ENCODE measurements at places on chromosomes 12 and 14.

DNA sequence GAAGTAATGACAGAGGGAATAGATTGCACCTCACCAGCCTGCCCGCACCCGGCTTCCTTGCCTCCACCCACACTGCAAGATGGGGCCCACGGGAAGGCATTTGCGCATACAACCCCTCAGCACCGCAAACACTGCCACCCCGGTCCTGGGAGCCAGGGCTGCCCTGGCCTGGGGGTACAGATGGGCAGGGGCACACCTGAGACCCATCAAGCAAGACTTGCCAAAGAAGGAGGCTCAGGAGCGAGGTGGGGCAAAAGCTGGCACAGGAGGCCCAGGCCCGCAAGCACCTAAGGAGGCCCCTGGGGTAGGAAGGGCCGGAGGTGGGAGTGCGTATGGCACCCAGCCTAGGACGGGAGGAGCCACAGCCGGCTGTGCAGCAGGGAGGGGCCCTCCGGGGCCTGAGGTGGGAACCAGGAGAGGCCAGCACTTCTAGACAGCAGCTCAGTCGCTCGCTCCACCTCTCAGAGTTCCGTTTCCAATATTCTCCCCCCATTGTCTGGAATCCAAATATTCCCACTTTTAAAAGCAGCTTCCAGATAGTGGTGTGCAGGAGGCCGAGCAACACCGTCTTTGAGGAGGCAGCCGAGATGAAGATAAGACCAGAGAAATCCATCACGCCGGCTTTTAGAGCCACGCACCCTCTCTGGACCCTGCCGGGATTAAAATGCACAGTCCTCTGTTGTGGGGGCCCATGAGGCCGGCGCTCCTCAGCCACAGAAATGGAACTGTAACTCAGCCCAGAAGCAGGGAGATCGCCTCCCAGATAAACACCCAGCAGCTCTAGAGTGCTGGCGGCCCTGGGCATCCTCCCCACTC is 12.2 kb upstream of the C14orf180 start:
- no peak for DNase-seq

DNA sequence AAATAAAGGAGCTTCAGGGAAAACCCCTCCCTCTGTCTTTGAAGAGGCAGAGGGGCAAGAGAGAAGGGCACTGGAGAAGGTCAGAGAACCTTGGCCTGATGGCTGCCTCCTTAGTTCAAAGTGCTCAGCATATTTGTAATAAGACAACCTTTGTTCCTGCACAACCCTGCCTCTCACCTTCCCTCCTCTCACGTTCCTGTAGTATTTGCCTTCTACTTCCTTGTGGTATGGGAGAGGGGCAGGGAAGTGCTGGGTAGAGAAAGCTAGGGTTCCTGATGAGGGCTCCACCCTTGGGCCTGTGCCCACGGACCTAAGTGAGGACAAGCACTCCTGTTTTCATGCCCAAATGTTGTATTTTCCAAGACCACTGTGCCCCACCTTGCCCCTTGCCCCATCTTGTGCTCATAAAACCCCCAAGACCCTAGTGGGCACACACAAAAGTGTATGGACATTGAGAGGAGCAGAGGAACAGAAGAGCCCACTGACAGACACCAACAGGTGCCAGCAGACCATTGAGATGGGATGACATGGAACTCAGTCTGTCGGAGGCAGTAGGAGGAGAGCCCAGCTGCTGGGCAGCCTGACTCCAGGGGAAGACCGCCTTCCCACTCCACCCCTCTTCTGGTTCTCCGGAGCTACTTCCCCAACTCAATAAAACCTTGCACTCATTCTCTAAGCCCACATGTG is 261.5 kb upstream of the CCDC196 start:
- no peak for DNase-seq

- no peak for DNase-seq
Observed at GRCh38 chr12:6703631-6704030, 3.0 kb upstream of the PIANP start.

DNA sequence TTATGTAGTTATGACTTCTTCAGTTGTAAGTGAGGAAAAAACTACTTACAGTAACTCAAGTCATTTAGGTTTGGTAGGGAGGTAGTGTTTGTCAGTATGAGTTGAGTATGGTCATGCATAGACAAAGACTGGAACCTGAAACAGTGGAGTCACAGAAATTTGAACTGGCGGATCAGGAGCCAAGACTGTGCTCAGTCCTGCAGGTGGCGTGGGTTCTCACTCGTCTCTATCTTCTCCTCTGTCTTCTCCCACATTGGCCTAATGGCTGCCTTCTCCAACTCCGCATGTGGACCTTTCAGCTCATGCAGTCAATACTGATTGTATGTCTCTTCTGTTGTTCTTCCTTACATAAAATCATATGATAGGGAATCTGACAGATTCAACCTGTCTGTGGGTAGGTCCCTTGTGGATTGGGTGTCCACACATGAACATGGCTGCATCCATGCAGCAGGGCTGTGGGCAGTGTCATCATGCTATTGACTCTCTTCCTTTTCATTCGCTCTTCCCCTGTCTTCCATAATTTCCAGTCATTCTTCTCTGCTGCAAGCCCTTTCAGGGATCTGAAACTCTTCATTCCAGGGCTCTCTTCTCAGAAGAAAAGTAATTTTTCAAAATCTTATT is 78.8 kb upstream of the NEDD1 start:
- no peak for DNase-seq

DNA sequence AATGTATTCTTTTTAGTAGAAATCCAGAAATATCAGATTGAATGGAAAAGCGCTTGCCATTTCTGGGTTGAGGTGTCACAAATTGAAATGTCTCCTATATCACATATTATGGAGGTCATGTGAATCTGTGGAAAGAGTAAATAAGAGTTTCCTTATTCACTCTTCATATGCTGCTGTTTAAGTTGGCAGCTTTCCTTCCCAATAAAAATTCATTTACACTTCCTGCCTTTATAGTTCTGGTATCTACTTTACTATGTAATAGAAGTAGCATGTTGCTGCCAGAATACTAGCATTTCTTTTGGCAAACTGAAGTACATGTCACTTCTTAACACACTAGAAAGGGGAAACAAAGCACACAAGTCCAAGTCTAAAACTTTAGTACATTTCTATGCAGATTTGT is 60.8 kb downstream of the SDR9C7 start:
- no peak for DNase-seq

DNA sequence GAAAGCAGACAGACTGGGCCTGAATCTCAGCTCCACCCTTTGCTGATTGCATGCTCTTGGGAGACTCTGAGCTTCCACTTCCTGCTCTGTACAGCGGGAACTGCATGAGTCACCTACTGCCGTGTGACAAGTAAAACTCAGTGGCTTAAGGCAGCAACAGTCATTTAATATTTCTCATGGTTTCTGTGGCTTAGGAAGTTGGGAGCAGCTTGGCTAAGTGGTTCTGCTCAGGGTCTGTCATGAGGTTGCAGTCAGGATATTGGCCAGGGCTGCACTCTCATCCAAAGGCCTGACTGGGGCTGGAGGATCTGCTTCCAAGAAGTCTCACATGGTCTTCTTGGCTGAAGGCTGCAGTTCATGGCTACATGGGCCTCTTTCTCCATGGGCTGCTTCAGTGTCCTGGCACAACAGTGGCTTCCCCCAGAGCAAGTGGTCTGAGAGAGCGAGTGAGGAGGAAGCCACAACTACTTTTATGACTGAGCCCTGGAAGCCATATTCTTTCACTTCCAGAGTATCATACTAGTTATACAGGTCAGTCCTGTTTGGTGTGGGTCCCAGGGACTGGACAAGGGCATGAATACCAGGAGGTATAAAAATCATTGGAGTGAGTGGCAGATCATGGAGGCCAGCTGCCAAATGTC is 49.7 kb downstream of the FAM222A start:
- DNase-seq: peak; percentile 86

DNA sequence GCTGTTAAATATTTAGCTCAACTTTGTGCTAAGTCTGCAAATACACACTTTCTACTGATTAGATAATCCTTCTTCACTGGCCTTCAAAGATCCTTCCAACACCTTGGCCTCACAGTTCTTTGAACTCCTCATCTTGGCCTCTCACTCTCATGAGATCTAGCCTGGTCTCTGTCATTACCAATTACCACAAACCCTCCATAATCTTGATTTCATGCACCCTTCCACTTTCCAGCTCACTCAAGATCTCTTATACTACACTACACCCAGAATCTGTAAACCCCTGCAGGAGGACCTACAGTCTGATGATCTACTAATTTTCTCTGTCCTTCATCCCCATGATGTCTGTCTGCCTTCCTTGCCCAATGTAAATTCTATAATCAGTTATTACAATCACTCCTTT is 71.1 kb downstream of the DUSP16 start:
- no peak for DNase-seq

- no peak for DNase-seq
Observed at GRCh38 chr12:24943947-24944600, 4.8 kb downstream of the BCAT1 start.

- no peak for DNase-seq
Observed at GRCh38 chr12:108759924-108760323, 28.6 kb upstream of the CORO1C start.

DNA sequence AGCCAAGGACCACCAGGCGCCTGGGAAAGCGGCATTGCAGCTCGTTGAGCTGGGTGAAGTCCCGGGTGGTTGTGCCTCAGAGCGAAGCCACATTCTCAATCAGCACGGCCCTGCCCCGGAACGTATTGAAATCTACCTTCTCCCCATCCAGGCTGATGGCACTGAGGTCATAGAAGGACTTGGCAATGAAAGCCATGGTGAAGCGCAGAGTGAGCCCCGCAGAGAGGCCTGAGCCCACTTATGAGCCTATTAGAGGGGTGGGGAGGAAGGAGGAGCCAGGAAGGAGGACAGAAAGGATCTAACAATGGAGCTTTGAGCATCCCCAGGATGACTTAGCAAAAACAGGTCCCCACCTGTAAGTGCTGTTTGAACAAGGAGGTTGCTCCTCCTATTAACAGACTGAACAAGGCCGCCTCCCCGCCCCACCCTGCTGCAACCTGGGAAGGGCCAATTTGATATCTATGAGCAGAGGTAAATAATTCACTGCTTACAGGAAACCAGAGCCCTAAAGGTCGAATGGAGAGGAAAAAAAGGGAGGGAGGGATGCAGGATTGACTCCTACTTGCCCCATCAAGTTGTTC is at the start of gene GPX2:
TSS of gene GPX2 (minus strand) at position 215 of the 581 bp plus-strand sequence. CDS start at position 196, 19 bp downstream.
- DNase-seq: no peak

- DNase-seq: no peak
Observed at GRCh38 chr12:120479458-120479857, 9.9 kb upstream of the SRSF9 start.

GRCh38 chr14:98169170-98169587 is 1102.8 kb downstream of the BCL11B start:
- no peak for DNase-seq

DNA sequence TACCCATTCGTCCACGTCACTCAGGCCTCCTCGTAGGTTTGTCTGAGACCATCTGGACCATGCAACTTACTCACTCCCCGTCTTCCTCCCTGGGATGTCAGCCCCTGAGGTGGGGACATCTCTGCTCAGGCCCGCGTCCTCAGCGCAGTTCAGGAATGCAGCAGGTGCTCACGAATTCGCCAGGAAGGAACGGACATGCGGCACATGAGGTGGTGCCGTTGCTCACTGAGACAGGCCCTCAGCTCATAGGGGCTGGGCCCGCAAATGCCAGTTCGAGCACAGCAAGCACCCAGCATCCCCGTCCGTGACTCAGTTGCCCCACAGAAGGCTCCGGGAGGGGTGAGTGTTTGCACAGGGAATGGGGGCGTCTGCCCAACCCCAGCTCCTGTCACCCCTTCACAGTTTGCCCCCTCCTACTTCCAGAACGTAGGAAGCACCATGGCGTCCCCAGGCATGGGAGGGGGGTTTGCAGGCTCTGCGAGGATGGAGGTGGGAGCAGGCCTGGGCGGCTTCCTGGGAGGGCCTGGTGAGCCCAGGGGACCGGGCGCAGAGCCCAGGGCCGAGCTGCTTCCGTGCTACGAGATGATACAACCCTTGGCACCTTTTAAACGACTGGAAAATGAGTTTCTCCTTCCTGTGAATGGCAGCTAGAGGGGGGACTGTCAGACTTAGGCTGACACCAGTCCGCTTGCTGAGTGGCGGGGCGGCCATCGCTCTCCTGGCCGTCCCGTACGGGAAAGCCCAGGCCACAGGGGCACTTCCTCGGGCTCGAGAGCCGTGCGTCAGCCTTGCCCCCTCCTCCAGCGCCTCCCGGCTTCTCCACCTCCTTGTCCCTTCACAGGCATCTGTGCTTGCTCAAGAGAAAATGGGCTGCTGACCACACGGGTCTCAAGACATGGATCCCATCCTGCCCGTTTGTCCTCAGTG is 6.9 kb downstream of the GALNT9 start:
- no peak for DNase-seq

DNA sequence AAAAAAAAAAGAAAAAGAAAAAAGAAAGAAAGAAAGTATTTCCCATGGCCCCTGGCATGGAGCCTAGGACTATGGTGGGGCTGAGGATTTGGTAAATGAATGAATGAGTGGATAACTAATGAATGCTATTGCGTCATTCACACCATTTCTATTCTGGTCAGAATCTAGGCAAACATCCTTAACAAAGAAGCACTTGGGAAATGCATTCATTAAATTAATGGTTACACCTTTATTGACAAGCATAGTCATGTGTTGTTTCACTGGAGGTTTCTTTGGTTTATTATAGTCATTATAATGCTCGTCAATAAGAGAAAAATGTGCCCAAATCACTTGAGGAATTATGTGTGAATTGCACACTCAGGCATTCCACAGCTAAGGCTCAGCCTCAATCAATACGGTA is 13.6 kb upstream of the AQP2 start:
- no peak for DNase-seq

GRCh38 chr12:120260607-120261006 is 4.9 kb downstream of the PXN start:
- no peak for DNase-seq

DNA sequence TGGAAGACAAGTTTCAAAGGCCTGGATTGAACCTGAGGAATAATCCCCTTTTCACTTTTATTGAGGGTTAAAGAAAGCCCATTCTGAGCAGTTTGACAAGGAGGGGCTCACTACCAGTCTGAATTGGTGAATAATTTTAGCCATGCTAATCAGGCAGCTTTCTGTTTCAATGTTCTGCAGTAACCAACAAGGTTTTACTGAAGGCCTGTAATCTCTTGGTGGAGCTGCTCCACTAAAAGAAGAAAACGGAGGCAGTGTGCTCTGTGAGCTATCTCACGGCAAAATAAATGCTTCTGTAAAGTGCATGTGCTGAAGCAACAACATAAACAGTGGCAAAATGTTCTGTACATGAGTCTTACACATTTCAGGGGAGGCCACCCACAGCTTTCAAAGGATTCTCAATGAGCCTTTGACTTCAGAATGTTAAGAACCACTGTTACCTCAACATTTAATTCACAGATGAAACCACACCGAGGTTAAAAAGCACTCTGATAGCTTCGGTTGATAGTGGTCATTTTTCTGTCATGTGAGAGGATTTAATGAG is 111.2 kb downstream of the LRIG3 start:
- DNase-seq: no peak

GRCh38 chr12:127429551-127430285 is 837.3 kb upstream of the TMEM132C start:
- no peak for DNase-seq

- peak; percentile 33 for DNase-seq
Observed at GRCh38 chr12:62210422-62210821, 49.8 kb upstream of the USP15 start.

All from inflammatory macrophage treated with lipopolysaccharide for 1 hour (primary cell).